ENCODE measurements at places on chromosomes 3 and 15.

DNA sequence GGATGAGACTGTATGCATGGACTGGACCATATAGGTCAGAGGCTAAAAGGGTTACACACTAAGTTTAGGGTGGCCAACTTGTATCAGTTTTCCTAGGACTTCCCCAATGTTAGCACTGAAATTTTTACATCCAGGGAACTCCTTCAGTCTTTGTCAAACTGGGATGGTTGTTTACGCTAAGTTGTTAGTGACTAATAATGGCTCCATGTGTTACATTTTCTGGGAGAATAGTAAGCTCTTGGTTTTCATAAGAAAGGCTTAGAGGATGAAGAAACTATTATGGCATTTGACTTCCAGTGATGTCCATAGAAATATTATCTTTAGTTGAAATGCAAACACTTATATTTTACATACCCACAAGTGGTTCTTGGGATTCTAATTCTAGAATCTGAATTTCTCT lies 57.9 kb upstream of the ST3GAL6 start:
- no peak for DNase-seq

GRCh38 chr15:90664650-90665287 lies 52.4 kb upstream of the BLM start:
- DNase-seq, result no peak

DNA sequence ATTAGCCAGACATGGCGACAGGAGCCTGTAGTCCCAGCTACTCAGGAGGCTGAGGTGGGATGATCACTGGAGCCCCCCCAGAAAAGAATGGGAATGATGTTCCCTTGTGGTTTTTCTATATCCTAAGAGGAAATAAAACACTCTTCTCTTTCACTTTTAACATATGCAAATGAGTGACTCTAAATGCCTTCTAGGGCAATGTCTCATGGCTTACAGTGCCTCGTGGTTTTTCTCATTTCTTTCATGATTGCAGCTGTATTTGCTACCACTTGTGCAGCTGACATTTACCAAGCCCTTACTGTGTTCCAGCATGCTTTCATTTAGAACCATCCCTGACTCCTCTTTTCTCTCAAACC lies 26.4 kb downstream of the STOML1 start:
- peak; percentile 52 for DNase-seq

- no peak for DNase-seq
These were observed 502 bp upstream of the TIMP4 start for GRCh38 chr3:12159227-12159601.

DNA sequence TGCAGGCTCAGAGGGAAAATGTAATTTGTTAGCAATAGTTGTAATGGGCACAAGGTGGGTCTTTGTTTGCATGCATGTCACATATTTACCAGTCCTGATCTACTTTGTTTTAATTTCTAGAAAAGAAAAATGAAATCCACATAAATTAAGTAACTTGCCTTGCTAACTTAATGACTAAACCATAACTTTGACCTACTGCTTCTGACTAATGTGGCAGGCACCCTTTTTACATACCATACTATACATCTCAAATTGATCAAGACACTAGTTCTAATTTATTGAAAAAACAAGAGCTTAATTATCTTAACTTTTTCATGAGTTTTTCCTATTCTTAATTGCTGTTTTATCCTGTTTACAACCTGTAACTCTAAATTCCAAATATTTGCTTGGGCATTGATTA lies 93.2 kb downstream of the ATP11B start:
- DNase-seq, result no peak

DNA sequence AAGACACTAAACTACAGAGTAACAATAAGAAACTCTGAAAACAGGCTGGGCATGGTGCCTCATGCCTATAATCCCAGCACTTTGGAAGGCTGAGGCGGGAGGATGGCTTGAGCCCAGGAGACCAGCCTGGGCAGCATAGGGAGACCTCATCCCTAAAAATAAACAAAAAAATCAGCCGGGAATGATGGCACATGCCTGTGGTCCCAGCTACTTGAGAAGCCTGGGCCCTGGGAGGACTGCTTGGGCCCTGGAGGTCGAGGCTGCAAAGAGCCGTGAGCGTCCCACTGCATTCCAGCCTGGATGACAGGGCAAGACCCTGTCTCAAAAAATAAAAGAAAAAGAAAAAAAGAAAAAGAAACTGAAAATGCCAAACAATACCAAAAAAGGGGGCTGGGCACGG lies 55.4 kb downstream of the TMCC1 start:
- DNase-seq, result no peak

DNA sequence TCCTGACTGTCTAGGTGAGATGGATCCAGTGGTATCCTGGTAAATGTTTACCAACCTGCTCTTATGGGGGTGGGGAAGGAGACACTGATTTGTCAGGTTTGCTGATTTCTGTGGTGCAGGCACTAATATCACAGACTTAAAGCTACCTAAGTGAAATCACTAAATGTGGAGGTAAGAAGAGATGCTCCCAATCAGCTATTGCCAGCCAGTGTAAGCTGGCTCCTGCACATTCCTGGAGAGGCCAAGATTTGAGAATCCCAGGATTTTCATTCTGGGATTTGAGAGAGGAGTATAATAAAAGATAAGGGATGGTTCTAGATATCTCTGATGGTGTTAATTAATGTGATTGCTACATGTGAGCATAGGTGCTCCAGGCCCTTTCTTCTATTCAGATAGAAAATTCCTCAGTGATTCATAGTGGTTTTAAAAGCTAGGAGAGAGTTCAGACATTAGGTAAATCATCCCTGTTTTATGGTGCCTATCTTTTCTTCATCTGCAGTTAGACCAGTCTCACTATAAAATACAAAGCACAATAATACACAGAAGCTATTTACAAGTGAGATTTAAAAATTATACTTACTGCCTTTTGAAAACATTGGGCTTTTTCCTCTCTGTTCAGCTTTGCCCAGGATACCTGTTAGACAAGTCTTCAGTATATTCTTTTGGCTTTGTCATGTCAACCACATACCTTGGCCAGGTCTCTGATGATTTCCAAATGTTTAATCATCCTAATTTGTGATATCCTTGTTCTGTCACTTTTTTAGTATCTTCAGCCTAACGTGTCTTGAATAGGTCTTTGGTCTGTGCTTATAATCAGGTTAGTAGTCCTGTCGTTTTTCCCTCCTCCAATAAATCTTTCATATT lies 90.9 kb downstream of the MBNL1 start:
- no peak for DNase-seq

DNA sequence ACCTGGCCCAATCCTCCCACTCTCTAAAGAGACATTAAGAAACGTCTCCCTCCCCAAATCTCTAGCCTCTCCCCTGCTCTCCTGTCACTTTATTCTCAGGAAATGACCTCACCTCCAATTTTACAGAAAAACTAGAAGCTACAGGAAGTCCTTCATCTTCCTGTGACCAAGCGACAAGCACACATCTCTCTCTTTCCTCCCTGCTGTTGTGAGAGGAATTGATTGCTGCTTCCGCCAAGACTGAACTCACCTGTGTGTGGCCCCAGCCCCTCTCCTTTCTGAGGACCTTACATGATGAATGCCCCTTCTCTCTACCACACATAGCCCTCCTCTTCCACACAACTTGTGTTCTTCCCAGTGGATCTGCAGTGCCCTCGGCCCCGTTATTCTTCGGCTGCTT lies 18.2 kb downstream of the DNAJB8 start:
- peak; percentile 47 for DNase-seq

DNA sequence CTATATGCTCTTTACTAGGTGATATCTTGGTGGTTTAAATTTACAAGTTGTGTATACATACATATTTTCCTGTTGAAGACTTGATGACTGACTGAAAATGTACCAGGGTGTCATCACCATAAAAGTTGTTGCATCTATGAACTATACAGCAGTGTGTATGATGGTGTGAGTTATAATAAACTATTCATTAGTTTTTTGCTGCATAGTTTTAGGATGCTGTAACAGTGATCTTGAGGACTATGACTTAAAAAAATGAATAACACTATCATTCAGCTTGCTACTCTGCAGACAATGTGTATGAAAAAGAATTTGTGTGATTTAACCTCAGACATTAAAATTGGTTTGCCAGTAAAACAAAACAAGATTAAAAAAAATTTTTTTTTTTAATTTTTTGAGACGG lies 49.0 kb downstream of the UBE2E2 start:
- no peak for DNase-seq

DNA sequence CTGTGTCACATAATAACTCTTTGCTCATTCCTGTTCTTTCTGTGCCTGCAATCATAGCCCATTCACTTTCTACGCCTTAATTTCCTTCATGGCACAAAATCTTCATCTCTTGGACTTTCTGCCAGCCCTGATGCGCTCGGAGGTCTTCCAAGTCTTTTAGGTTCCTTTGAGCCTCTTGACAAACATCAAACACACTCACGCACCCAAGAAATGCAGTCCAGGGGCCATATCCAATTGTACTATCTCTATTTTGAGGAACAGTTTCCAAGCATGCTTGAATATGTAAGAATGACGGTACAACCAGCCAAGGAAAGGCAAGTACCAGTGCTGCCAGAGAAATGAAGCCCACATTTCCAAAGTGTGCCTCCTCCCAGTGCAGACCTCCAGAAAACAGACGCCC lies 234.1 kb downstream of the MEX3B start:
- DNase-seq, result no peak

- no peak for DNase-seq
These were observed 11.9 kb upstream of the PKM start for GRCh38 chr15:72242775-72243370.

DNA sequence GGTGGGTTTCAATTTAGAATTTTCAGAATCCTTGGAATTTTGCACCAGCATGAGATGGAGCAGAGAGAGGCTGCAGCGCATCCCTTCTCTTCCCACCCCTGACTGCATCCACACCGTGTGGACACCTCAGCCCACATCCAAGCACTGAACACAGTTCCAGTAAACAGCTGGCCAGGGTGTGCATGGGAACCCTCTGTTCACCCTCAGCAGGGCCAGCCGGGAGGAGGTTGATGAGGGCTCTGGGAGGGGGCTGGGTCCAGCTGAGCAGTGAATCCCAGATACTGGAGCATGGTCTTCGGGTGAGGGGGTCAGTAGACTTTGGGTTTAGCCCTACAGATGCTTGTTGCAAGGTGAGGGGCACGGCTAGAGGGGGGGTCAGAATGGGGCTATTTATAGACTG lies 85.8 kb downstream of the RPLP1 start:
- DNase-seq, result no peak

DNA sequence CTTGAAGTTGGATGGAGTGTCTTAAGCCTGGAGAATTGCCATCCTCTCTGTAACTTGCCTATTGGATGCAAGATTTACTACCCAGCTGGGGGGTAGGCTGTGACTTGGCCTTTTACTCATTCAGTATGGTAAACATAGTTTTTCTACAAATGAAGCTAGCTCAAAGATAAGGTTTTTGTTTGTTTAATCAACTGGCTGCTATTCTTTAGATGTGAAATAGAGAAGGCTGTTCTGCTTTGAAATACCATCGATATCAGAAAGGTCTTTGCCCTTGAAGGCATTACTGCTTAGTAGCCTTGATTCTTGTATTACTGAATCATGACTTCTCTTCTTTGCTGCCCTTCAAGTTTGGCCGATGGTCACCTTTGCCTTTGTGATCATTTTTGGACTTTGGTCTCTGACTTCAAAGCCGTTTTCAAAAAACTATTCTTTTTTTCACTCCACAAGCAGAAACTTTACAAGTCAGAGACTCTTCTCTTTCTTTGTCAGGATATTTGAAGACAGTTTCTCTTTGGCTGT lies 83.1 kb downstream of the GAP43 start:
- DNase-seq, result no peak

DNA sequence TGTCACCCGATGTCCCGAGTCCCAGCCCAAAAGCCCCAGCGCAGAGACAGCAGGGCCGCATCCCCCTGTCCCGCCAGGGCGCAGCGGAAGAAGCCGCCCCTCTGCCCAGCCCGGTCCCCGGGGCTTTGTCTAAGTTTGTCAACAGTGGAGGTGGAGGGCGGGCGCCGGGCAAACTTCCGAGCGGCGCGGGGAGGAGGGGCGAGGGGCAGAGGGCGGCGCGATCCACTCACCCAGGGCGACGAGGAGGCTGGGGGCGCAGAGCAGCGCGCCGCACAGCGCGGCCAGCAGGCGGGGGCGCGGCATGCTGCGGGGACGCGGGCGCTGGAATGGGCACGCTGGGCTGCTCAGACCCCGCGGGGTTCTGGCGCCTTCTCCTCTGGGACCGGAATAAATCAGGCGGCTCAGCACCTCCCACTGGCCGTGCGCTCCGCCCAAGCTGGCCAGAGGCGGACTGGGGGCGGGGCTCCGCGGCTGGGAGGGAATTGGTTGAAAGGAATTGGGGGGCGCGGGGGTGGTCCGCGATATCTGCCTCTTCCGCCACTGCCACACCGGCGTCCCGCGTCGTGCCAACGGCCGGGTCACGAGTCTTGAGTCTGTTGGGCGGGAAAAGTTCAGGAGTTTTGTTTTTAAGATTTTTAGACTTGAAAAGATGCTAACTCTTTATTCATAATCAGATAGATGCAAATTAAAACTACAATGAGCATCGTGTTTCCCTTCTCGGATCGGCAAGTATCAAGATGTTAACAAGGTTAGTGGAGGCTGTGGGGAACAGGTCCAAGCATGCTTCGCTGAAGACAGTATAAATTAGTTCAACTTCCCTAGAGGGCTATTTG lies at the start of gene MFGE8:
MFGE8 (minus strand) TSS at position 363 of the 833 bp plus-strand sequence; CDS start at position 303, 60 bp downstream.
- DNase-seq, result peak; percentile 68

- no peak for DNase-seq
These were observed 73.2 kb upstream of the SNRPA1 start for GRCh38 chr15:101368086-101368780.

DNA sequence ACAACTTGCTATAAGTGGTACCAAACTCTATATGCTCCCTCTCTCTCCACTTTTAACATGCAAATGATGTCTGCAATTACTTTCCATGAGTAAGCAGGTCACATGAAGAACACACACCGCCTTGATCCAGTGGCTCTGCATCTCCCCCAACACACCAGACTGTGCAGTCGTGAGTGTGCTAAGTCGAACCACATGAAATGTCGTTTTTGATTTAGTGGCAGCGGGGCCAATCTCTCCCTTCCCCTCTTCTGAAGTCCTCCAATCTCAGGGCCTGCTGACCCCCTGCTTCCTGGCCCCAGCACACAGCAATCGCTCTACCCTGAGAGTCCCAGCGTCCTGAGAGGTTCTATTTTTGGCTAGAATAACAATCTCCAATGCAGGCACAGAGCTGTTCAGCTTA lies 312.5 kb downstream of the SHQ1 start:
- DNase-seq, result no peak

- DNase-seq, result no peak
These were observed 858.8 kb upstream of the NR2F2 start for GRCh38 chr15:95471690-95472086.

DNA sequence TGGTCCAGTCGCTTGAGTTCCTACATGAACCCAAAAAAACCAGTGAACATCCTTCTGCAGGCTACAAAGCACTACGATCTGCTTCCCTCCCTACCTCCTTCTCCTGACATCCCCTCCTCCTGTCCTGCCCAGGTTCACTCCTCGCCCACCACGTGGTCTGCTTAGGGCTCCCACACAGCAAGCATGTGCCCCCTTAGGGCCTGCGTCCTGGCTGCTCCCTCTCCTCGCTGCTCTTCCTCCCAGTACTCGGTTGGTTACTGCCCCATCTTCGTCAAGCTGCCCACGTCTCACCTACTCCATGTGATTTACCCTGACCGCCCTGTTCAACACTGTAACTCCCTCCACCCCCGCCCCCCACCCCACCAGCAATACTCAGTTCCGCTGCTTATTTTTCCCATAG lies 20.8 kb upstream of the ATP13A3 start:
- no peak for DNase-seq

- no peak for DNase-seq
These were observed 105.5 kb downstream of the PYDC2 start for GRCh38 chr3:191566469-191566868.
